ENCODE measurements at places on chromosomes 7 and 10. TPM values are rescaled to one million over a fixed set of nuclear protein-coding genes. Genes with fewer than 3 reads are reported as not detected.

The COL28A1 gene
- not detected for total RNA-seq

The DCLRE1C gene
- total RNA-seq, result 17.5 TPM

The EVX1 gene
- total RNA-seq, result not detected

DNA sequence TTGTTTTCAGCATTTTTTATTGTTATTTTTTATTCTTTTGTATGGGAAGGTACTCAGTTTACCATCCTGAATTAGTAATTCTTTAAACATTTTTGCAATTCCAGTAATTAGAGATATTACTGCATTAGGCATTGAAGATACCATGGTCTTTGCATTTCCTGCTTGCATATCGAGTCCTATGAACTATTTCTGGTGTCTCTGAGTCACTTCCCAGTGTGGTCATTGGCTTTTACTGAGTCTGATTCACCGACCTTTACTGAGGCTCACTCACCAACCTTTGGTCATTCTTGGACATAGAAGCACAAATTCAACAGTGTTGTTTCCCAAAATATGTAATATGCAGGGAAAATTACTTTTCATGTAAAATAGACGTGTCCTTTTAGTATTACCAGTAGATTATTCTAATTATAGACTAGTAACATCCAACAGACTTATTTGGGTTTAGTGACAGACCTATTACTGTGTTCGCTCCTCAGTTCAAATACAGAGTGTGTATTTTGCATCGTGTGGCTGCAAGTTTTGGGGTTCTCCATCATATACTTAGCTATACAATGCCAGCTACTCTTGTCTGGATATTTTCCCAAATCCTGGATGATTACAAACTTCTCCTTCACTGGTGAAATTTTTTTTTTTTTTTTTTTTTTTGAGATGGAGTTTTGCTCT, 180.7 kb upstream of the PRSS1 start:
- peaks cover 2% of the 10 kb centered on the region for H3K4me1 ChIP-seq
- peaks cover 1% of the 10 kb centered on the region for H3K27me3 ChIP-seq
- H3K36me3 ChIP-seq, result no peaks in the 10 kb centered on the region
- DNase-seq, result no peak

The OR2A5 gene
- not detected for total RNA-seq

The WDR86 gene
- 0.25 TPM for total RNA-seq

DNA sequence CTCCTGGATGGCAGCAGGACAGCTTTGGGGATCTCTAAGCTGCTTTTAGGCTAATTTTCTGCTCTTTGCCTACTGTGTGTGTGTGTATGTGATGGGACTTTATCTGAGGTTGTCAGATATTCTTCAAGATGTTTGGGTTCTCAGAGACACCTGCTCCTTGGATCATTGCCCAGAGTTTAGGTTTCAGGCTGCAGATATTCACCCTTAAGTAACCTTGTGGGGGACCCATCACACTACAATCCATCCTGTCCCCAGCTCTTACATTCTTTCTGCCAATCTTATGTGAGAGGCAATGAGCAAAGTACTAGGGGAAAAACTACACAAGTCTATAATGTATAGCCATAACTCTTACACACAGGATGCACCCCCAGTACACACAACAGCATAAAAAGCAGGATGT, 263.0 kb upstream of the ZWINT start:
- H3K27ac ChIP-seq, result no peak overlapping the region
- no peak overlapping the region for H3K4me3 ChIP-seq
- no peak for DNase-seq
- H3K4me1 ChIP-seq, result no peaks in the 10 kb centered on the region
